ENCODE measurements at places on chromosomes 6 and 20.

- DNase-seq: no peak
Measured at GRCh38 chr6:98836962-98837944, 2.9 kb downstream of the POU3F2 start.

DNA sequence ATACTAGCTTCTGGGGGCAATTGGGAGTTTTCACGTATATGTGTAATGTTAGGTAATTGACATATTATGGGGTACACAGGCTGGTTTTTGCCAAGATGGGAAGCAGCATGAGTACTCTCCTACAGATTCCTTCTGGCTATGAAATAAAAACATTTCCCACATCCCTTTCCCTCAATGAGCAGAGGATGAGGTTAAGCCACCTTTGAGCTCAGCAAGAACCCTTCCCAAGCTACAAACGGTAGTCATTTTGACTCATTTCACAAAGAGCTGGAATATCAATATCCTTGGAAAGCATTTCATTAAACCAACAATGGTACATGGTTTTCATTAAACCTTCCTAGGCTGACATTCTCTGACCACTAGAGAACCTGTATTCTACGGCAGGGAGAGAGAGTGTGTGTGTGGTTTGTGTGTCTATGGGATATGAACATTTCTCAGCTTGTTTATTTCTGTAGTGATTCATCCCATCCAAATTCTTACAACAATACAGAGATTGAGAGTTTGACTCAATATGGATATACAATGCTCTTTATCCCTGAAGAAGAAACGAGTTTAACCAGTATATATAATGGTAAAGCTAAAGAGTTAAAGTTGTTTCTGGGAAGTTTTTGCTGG lies 119.5 kb downstream of the ARHGAP18 start:
- no peak for DNase-seq

- DNase-seq: peak; percentile 32
Measured at GRCh38 chr6:89270951-89271721, 44.0 kb downstream of the GABRR2 start.

DNA sequence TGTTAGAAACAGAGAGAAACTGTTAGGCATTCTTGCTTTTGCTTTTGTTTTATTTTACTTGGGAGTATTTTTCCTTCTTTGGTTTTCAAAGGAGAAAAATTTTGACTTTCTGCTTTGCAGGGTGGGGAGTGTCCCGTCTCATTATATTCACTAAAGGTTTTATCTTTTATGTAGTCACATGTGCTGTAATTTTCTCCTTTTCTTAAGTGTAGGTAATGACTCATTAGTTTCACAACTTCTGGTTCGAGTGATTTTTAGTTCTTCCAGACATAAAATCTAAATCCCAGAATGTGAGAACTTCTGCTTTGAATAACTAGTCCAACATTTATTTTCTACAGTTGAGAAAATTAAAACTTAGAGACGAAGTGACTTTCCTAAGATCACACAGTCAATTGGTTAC lies 37.7 kb downstream of the ADGRF1 start:
- DNase-seq: no peak

DNA sequence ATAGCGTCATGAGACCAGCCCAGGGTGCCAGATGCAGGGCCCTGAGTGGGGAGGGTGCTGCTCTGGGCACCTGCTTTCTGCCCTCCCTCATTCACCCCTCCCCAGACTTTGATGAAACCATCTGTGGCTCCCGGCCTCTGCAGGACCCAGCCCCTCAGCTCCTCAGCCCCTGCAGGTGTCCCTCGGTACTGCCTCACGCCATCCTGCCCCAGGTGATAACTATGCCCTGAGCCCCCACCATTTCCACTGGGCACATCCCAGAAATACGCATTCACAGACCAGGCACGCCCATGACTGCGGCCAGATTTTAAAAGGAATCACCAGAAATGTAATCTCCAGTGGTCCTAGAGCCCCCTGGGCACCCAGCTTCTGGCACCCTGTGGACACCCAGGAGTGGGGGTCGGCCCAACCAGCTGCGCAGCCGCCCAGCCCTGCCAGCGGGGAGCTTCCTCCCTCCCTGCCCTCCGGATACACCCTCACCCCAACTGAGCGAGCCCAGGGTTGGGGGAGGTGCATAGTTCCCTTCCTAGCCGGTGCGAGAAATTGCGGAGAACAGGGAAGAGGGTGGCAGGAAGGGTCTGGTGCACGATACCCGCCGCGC lies 615 bp upstream of the NTSR1 start:
- no peak for DNase-seq

DNA sequence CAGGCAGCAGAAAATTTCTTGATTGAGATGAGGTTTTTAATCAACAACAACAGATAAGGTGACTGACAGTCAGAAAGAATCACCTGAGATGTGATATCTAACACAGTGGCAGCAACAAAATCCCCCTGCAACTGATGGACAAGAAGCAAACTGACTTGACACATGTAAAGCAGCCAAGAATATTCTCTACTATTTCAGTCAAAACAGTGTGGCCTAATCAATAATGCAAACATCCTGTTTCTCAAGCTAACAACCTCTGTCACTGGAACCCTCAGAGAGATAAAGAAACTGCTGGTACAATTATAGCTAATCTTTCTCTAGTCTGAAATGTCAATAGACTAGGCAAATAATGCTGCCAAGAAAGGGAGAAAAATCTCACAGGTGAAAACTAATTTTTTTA lies 4.6 kb upstream of the CGA start:
- DNase-seq: no peak

DNA sequence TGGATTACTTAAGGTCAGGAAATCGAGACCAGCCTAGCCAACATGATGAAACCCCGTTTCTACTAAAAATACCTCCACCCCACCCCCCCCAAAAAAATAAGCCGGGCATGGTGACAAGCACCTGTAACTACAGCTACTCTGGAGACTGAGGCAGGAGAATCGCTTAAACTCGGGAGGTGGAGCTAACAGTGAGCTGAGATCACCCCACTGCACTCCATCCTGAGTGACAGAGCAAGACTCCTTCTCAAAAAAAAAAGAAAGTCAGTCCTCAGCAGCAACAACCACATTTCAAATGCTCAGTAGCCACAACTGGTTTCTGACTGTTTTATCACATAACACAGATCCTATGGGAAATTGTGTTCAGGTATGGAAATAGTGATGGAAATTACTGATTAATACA lies 135.3 kb downstream of the HFE start:
- DNase-seq: no peak

DNA sequence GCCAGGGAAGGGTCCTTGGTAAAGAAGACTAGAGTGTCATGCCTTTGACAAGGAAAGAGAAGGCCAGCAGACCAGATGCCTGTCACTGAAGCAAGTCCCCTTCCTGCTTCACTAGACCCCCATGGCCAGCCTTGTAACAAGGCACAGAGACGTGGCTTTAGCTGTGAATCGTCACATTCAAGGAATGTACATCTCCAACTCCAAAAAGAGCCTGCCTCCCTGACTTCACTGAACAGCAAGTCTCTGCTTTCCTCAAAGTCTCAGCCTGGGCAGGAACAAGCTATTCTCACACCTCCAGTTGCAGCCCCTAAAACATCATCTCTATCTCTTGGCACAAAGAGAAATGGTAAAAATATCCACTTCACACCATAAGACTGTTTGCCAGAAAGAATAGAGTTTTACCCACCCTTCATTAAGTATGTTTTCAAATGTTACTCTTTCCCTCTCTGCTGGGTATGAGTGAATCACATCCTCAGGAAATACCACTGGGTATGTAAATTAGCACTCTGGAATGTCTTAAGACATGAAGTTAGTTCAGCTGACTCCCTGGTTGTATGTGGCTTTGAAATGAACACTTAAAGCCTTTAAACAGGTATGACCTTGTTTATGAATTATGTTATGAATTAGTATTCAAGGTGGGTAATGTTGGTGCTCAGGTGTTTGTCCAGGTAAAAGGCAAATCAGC lies 46.4 kb upstream of the NT5E start:
- peak; percentile 82 for DNase-seq

DNA sequence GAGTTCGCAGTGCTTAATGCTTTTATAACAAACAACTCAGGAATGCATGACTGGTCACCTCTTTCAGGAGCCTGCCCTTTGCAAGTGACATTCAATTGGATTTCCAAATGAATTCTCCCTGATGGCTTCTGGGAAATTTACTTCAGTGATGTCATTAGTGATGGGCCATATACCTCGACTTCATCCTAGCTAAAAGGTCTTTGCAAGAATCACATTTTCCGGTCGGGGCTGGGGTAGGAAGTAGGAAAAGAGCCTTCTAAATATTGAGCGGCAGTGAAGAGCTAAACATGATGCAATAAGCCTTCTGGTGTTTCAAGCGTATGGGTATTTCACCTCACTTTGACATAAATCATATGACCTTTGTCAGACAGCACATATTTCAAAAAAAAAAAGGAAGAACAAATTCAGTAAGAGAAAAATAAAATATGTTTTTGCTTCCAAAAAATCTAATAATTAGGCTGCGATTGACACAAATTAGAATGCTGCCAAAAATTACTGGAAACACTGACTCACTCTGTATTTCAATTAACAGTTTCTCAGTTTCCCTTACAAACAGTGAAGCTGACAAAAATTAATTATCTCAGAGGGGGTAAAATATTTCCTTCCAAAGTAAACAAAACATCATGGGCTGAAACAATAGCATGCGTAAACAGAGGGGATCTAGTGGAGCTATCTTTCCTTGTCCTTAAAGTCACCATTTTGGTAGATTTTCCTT lies 39.8 kb downstream of the ADTRP start:
- DNase-seq: no peak

- no peak for DNase-seq
Measured at GRCh38 chr6:90460051-90460450, 126.8 kb downstream of the MAP3K7 start.

- peak; percentile 58 for DNase-seq
Measured at GRCh38 chr6:156699017-156699421, 78.2 kb upstream of the ARID1B start.

- no peak for DNase-seq
Measured at GRCh38 chr6:51411496-51412125, 592.9 kb downstream of the TFAP2B start.

DNA sequence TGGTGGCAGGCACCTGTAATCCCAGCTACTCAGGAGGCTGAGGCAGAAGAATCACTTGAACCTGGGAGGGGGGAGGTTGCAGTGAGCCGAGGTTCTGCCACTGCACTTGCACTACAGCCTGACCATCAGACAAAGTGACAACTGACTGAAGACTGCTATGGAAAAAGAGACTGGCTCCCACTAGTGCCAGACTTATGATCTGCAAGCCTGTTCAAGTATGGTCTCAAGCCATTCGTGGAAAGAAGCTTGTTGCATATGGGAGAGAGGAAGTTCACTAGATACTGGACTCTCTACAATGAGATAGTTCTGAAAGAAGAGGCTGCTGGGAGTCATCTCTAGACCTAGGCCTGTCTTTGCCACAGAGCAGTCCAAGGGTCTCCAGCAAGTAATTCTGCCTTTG lies 26.7 kb downstream of the MDN1 start:
- peak; percentile 75 for DNase-seq

GRCh38 chr6:105909106-105909505 lies 177.0 kb upstream of the PRDM1 start:
- no peak for DNase-seq

DNA sequence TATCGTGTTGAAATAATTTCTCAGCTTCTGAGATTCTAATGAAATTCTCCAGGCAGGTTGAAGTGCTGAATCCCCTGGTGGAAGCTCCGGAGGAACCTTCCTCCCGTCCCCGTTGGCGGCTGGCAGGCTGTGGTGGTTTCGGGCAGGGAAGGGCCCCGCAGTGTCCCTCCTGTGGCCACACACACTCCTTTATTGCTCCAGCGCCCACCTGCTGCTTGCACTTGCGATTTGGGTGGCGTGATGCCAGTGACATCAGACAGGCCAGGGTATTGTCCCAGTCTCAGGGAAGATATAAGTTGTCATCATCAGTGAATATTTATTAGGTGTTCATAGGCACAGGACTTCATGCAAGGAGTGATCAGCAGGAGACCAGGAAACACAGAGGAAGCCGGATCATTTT lies 530.4 kb downstream of the QKI start:
- no peak for DNase-seq

DNA sequence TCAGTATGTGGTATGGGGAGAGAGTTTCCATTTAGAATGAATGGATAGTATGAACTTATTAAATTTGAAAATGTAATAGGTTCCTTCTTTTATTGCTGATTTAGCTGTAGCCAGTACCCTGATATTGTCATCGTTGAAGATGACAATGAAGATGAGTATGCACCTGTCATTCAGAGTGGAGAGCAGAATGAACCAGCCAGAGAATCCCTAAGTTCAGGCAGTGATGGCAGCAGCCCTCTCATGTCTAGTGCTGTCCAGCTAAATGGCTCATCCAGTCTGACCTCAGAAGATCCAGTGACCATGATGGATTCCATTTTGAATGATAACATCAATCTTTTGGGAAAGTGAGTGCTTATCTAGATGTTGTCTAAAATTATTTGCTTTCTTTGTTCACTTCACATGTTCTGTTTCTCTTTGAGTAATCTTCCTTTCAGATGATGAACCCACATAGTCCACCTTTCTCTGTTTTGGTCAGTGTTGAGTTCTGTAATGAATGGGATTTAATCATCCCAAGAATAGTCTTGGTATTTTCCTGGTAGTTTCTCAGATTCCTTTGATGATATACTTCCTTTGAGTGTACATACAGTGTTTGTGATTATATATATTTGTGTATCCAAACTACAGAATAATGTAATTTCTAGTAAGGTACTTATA lies 23.3 kb downstream of the HSF2 start:
- DNase-seq: no peak

DNA sequence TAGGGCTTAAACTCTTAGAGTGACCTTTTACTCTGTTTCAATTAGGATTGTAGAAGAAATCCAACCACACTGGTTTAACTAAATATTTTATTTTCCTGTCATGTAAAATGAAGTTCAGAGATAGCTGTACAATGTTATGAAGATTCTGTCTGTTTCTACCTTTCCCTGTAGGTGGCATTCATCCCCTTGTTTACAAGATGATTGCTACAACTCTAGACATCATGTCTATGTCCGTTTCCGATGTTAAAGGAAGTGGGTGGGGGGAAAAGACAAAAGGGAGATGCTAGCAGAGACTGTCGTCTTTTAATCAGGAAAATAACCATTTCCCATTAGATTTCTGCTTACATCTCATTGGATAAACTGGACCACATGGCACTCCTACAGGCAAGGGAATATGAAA lies 30.9 kb upstream of the RIMS1 start:
- DNase-seq: no peak

- DNase-seq: no peak
Measured at GRCh38 chr6:83221276-83221675, 28.1 kb downstream of the RWDD2A start.
